ENCODE measurements at places on chromosomes 12 and 14.

- DNase-seq, result no peak
Observed at GRCh38 chr12:65355461-65355860, 77.0 kb downstream of the MSRB3 start.

DNA sequence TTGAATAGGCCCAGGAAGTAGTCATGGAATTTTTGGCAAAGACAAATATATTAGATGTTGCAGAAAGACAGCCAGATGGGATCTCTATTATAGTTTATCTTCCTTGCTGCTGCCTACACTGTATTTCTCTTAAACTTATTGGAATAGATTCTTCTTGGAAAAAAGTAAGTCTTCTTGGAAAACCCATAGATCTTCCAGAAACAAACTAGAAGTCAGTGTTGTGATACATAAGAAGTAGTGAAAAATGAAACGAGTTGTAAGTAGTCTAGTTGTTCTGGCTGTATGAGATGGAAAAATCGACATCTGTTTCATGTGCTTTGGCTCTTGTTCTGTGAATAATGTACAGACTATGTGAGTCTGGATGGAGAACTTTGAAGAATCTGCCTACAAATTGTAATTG is 29.0 kb downstream of the GLIPR1L2 start:
- DNase-seq, result no peak

- no peak for DNase-seq
Observed at GRCh38 chr12:44446181-44446580, 429.9 kb downstream of the NELL2 start.

GRCh38 chr14:64826333-64826732 is 53.4 kb downstream of the SPTB start:
- no peak for DNase-seq

DNA sequence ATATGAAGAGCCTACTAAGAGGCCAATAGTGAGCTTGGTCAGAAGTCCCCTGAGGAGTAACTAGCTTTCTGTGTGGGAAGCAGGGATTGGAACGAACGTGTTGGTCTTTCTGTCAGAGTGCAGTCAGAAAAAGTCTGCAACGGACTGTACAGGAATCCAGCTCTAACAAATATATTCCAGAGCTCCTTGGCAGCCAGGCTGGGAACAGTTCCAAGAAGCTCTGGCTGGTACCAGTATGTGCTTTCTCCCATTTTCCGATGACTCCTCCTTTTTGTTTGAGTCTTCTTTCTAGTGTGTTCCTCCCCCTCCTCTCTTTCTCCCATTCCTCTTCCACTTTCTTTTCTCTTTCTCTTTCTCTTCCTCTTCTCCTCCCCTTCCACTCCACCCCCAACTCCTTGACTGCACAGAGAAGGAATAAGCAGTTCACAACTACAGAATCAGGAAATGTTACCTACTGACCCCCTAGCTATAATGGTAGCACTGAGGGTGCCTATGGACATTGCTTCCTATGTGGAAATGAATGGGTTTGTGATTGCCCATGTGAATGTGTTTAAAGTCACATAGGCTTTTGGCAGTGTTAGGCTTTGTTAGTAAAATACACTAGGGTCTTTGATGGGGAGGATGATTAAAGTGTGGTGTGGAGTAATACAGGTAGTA is 59.9 kb downstream of the TTLL5 start:
- DNase-seq, result no peak

GRCh38 chr14:36585100-36585499 is 2.7 kb upstream of the NKX2-8 start:
- no peak for DNase-seq
